NCI-H187 (cell line): ENCODE measurements at places on chromosomes 11 and 22.

GRCh38 chr22:24043958-24044357 is 32.9 kb downstream of the CABIN1 start:
- DNase-seq = no peak

DNA sequence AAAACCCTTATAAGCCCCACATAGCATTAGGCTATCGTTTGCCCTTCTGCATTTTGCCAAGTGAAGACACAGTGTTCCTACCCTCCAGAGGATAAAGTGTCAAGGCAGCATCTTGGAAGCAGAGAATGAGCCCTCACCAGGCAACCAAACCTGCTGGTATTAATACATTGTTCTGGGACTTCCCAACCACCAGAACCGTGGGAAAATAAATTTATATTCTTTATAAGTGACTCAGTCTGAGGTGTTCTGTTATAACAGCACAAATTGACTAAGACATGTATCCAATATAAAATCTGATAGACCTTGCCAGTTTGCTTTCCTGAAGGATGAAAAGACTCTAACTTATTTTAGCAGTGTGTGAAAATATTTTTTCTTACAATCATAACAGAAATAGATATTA is 792.5 kb upstream of the LRRC4C start:
- no peak for DNase-seq

- no peak for DNase-seq
Measured at GRCh38 chr11:16713594-16713993, 24.9 kb upstream of the C11orf58 start.

- peak; percentile 26 for DNase-seq
Measured at GRCh38 chr11:102390667-102391465, 43.9 kb downstream of the BIRC2 start.

DNA sequence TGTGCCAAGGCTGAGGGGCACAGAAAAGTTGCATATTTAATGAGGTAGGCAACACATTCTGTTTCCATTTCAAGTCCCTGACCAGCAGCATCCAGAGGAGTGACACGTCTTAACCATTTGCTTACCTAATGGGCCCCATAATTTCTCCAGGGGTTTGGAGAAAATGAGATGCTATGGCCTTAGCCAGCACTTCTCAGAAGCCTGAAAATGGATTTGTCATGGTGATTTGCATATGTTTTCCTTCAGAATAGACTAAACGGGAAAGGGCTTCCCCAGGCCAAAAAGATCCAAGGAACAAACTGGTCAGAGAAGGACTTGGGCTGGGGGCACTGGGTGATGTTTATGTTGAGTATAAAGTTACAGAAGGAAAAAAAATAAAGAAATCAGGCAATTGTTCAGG is 16.7 kb downstream of the CSRP3 start:
- DNase-seq = no peak

DNA sequence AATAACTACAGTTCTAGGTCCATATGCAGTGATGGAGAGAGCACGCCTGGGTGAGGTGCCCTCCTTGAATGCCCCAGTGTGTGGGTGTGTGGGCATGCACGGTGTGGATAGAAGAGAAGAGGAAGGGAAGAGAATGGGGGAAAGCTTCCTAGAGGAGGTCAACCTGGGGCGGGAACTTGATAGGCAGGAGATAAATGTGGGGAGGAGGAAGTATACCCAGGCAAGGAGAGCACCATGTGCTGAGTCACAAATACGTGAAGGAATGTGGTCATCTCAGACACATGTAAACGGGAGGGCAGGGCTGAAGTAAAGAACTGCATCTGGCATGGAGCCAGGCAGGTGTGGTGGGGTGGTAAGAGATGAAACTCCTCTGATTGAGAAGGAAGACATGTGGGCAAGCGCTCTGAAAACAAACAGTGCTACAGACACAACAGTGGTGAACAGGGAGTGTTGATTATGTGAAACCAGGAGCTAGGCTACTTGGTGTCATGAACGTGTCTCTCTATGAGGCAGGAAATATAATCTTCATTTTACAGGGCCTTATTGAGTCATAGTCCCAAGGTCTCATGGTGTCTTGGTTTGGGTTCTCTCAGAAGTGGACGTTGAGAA is 61.5 kb upstream of the EED start:
- no peak for DNase-seq

DNA sequence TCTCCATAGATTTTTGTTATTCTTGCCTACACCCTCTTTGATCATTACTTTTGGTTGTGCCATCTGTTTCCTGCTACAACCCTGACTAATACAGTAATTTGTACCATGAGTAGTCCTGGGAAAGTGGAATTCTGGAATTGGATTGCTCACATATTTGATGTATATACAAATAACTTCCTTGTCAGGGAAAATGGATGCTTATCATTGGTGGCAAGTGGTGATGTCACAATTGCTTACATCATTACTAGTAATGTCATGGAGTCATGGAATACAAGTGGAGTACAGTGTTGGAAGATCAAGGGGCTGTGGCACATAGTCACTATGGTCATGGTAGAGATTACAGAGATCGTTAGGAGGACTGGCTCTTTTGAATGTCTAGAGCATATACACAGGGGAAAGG is 24.4 kb downstream of the AASDHPPT start:
- DNase-seq = no peak

DNA sequence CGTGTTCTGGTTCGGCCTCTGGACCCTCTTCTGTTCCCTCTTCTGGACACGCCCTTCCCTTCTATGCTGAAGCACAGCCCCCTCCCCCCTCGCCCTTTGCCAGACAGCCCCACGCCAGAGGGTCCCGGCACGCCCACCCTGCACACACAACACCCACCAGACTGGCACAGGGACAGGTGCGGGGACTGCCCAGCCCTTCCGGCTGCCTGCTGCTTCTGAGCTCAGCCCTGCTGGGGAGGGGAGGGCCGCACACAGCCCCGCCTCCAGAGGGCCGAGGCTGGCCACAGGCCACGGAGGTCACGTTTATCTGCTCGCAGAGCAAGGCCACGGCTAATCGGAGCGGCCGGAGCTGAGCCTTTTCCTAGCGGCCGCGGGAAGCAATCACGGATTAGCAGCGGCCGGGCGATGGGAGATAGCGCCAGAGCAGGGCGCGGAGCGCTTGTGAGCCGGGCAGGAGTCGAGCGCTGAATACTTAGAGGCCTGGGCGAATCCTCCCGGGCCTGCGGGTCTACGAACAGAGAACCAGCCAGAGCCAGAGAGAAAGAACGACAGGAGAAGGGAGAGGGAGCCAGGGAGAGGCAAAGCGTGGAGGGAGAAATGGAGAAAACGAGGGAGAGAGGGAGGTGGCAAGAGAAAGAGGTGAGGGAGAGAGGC is 21.5 kb downstream of the OTUB1 start:
- no peak for DNase-seq

DNA sequence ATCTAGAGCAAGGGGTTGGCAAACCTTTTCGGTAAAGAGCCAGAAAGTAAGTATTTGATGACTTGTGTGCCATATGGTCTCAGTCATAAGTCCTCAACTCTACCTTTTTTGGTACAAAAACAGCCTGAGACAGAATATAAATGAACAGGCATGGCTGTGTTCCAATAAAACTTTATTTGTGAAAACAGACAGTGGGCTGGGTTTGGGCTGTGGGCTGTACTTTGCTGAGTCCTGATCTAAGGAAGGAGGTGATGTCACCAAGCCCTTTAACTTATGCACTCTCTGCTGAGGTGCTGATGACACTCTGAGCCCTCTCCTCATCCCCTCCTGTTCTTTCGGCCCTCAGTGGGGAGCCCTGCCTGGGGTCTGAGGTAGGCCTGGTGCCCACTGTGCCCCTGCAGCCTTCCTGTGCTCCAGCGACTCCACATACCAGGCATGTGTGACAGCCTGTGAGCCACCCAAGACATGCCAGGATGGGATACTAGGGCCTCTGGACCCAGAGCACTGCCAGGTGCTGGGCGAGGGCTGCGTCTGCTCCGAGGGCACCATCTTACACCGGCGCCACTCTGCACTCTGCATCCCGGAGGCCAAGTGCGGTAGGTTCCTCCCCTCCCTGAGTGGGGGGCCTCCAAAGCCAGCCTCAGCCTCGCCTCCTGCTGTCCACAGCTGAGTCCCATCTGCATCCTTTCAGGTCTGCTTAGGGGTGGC is 85.9 kb upstream of the MYOD1 start:
- DNase-seq = no peak

DNA sequence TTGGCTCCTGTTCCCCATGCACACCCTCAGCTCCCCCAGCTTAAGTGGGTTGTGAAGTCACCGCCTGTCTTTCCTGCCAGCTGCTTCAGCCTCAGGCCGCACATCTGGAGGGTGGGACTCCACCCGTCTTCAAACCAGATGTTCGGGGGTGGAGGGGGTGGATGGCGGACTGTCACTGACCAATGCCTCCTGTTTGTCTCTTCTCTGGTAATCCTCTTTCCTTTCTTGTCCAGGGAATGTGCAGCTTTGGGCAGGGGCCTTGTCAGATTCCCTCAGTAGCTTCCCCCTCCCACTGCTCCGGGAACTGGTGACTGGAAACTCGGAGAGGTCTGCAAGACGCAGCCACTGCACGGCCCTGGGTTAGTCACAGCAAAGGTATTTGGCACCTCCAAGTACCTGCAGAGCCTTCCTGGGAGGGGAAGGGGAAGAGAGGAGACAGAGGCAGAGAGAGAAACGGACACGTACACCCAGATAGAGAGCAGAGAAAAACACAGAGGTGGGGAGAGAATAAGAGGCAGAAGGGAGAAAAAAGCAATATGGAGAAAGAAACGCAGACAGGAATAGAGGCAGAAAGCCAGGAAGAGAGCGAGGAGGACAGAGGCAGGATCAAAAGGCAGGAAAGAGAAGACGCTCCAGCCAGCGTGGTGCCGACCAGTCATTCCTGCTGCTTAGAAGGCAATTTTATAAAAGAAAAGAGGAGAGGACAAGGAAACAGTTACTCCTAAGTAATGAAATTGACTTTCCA is 56.1 kb upstream of the TIMP3 start:
- DNase-seq = no peak

DNA sequence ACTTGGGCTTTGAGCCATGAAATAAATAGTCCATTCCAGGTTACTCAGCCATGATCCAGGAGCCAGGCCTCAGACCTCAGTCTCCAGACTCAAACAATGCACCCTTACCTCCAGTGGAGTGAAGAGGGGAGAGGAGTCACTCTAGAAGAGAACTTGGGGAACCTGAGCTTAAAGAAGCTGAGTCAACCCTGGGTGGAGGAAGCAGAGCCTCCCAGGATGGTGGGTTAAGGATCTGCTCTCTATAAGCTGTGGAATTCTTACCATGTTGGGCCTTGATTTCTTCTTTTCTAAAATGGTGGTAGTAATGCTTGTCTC is 113.2 kb downstream of the NECTIN1 start:
- DNase-seq = no peak

DNA sequence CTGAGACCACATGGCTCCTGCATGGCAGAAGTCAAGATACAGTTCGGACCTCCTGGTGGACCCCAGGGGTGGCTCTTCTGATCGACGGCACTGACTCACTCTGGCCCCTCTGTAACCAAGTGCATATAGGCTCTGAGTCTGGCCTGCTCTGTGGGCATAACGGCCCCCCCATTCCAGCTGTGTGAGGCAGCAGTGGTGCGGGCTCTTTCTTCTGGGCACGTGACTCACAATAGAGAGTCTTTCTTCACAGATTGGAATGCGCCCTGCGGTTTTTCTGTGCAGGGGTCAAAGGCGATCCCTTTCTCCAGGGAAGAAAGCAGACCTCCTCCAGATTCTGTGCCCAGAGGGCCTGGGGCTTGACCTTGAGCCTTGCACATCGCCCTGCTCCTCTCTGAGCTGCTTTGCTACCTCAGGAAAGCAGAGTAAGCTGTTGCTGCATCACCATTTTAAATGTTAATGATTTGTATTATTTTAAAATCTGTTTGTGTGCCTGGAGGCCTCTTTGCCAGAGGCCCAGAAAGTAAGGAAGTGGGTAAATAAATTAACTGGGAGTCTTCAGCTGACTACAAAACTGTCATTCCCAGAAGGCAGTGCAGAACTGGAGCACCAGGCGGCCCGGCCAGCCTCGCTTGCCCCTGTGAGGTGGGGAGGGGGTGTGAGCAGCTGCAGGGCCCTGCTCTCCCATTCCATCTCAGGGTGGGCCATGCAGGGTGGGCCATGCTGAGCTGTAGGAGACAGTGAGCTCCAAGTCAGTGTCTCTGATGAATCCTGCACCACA is 199.0 kb downstream of the GRIK4 start:
- DNase-seq = no peak

DNA sequence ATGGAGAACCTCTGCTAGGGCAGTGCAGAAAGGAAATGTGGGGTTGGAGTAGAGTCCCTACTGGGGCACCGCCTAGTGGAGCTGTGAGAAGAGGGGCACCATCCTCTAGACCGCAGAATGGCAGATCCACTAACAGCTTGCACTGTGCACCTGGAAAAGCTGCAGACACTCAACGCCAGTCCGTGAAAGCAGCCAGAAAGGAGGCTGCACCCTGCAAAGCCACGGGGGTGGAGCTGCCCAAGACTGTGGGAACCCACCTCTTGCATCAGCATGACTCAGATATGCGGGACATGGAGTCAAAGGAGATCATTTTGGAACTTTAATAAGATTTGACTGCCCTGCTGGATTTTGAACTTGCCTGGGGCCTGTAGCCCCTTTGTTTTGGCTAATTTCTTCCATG is 8.7 kb downstream of the TSKU start:
- DNase-seq = no peak

- DNase-seq = no peak
Measured at GRCh38 chr11:108734283-108734682, 69.4 kb downstream of the DDX10 start.

DNA sequence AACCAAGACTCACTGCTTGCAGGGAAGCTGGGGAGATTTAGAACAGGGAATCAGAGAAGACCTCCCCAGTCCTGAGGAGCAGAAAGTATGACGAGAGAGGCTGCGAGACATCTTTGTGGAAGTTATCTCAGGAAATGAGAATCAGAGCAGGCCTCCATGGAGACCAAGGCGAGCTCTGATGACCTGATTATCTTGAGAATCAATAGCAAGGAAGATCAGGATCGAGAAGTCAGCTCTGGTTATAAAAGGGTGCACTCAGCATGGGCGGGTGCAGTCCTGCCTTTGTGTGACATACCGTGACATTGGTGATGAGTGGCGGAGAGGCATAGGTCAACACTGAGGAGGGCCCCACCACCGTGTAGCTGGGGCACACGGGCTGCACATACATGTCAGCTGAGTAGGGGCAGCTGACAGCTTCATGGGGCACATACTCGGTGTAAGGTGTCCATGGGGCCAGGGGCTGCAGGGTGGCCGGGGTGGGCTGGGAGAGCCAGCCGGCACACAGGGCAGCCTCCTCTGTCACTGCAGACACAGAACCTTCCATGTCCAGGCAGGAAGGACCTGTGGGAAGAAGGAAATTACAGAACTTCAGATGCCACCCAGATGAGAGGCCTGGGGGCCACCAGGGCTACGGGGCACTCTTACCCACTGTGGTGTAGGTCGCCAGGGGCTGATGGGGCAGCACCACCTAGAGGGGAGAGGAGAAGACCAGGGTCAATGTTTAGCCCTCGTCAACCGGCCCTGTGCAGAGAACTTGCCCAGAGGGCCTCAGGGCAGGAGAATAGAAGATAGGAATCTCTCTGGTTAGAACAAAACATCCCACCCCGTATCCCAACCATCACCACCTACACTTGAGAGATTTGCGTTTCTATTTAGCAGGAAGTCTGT is 21.7 kb downstream of the POU2AF1 start:
- DNase-seq = no peak

- no peak for DNase-seq
Measured at GRCh38 chr22:38645430-38645829, 10.8 kb downstream of the FAM227A start.
